ENCODE measurements at places on chromosomes 3 and 15. TPM values are rescaled to one million over a fixed set of nuclear protein-coding genes. Genes with fewer than 3 reads are reported as not detected.
A peak's percentile ranks its signal among the peaks of the same experiment; 100 is the strongest.

GRCh38 chr15:76480267-76480666 is 143.7 kb downstream of the ISL2 start:
- no peak for DNase-seq

GRCh38 chr15:100224206-100225185 is 117.3 kb downstream of the ADAMTS17 start:
- DNase-seq: no peak

Gene ZNF860
- polyA plus RNA-seq: 2.1 TPM

- no peak for DNase-seq
Measured at GRCh38 chr3:124760601-124761000, 30.3 kb downstream of the UMPS start.

Gene A4GNT
- 3.4 TPM for polyA plus RNA-seq

DNA sequence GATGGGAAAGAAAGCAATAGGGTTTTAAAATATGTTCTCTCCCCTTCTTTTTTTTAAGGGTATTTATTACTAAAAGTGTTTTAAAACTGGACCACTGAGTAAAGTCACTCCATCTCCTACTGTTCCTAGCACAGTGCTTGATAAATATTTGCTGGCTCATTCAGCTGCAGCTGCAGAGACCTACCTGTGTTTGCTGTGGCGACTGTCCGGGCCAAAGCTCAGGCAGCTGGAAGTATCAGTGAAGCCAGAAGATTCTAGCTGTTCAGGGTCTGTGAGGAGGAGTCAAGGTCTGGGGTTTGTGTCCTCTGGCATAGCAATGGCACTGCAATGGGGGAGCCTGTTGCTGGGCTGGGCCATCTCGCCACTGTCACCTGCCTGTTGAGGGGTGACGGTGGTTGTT is 109.9 kb downstream of the RPLP1 start:
- DNase-seq: no peak

DNA sequence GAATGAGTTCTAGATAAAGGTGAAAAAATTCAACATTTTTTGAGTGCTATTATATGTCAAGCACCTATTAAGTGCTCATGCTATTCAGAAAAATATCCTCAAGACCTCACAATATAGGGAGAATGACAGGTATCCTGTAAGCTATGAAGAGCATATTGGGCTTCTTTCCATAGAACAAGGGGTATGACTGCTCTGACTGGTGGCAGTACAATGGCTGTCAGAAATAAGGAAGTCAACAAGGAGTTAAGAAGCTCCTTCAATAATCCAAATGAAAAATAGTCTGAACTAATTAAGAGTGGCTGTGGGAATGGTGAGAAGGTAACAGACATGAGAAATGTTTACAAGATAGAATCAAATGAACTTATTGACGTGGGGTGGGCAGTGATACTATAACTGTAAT is 24.7 kb downstream of the NPTN start:
- DNase-seq: no peak

Gene VGLL3
- 5.2 TPM for polyA plus RNA-seq

GRCh38 chr3:194854206-194854605 is 168.5 kb downstream of the FAM43A start:
- DNase-seq: no peak

Gene LMAN1L
- not detected for polyA plus RNA-seq

DNA sequence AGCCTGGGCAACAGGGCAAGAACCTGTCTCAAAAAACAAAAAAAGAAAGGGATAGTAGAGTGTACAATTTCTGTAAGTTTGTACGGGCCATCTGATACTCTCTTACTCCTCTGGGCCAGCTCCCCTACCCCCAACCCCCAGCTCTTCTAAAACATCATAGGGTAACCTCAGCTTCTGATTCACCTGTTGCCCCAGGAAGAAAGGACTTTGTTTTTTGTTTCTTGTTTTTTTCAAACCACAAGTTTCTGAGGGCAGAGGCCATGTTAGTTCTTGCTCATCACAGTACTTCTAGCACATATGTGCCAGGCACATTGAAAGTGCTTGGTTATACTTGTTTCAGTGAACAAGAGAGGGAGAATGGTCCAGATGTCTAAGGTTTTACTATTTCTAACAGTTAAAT is 20.2 kb downstream of the ATOSA start:
- DNase-seq: no peak

DNA sequence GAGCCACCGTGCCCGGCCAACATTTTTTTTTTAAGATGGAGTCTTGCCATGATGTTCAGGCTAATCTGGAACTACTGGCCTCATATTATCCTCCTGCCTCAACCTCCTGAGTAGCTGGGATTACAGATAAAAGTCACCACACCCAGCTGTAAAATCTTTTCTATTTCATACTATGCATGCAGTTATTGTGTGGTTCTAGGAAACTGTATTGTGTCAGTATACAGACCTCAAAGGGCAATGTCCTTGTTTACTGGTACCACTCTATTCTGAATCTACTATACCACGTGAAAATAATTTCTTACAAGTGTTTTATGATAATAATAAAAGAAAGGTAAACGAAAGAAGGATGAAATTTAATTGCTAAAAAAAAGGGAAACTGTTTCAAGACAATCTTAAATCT is 123.5 kb upstream of the PTX3 start:
- DNase-seq: no peak

DNA sequence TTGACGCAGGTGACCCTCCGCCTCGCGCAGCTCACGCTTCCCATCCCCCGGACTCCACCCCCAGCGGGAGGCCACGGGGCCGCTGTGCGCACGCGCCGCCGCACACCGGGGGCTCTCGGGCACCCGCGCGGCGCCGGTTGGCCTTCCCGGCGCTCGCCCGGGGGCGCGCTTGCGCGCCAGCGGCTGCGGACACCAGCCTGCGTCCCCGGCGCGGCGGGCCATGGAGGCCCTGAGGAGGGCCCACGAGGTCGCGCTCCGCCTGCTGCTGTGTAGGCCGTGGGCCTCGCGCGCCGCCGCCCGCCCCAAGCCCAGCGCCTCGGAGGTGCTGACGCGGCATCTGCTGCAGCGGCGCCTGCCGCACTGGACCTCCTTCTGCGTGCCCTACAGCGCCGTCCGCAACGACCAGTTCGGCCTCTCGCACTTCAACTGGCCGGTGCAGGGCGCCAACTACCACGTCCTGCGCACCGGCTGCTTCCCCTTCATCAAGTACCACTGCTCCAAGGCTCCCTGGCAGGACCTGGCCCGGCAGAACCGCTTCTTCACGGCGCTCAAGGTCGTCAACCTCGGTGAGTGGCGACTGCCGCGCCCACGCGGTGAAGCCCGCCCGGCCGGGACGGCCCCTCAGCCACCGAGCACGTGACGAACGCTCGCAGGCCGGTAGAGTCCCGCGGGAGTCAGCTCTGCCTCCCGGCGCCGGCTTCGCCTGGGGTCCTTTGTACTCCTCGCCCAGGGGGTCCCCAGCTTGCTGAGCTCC is at the start of gene C15orf61:
Gene C15orf61 (plus strand): TSS at position 103 of the 754 bp plus-strand sequence. CDS start 118 bp downstream, at position 221.
- DNase-seq: peak; percentile 83

GRCh38 chr3:39388741-39389248 is 5.6 kb downstream of the SLC25A38 start:
- DNase-seq: no peak

GRCh38 chr3:177230641-177231040 is 33.4 kb upstream of the TBL1XR1 start:
- no peak for DNase-seq

Gene ASB14
- polyA plus RNA-seq: 0.52 TPM

Gene CASR
- polyA plus RNA-seq: 26.9 TPM

GRCh38 chr3:18512007-18512406 is 86.9 kb upstream of the SATB1 start:
- DNase-seq: no peak

DNA sequence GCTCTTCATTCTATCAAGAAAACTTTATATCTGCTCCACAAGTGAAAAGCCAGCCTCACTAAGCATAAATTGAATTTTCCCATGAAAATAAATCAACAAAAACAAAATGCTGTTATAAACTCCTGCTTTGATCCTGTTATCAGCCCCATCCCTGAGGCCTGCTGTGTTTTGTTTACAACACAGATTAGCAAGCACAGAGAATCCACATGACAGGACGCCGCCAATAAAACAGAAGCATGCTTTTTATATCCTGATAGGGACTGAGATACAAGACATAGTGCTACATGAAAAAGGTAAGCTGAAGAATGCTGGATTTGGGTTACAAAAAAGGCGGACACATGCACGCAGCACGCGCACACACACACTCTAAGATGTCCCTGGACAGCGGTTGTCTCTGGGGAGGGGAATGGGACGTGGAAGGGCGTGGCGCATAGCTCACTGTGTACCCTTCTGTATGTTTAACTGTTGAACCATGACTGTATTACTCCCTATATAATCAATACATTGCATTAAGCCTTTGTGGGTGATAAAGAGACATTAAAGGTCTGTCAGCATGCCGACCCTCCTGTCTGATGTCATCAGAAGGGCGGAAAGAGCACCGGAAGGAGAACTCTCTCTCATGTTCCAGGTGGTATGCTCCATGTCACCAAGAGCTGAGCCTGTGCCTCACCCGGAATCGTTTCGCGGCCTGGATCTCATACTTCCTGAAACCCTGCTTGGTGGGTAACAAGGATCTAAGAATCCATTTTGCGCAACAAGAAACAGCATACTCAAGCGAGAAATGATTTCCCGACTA is 93.9 kb downstream of the IQSEC1 start:
- no peak for DNase-seq

- peak; percentile 51 for DNase-seq
Measured at GRCh38 chr3:102225407-102226132, 209.2 kb upstream of the ZPLD1 start.

DNA sequence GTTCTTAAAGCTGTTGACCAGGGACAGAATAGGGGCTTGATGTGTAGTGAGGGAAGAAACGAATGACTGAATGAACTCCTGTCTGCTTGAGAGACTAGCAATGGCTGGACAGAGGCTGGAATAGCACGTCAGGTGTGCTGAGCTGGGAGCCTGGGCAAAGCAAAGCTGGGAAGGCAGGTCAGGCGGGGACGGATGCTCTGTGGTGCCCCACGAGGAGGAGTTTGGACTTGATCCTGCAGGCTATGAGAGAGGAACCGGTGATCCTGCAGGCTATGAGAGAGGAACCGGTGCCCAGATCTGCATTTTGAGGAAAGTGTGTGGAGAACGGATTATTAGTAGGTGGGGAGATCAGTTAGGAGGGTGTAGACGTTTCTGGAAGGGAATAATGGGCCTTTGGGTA is 31.3 kb upstream of the PSTPIP1 start:
- no peak for DNase-seq

Gene TTC23
- polyA plus RNA-seq: 33.3 TPM

GRCh38 chr15:61582092-61582491 is 353.0 kb upstream of the RORA start:
- DNase-seq: no peak

GRCh38 chr15:36392676-36393266 is 186.7 kb upstream of the CDIN1 start:
- DNase-seq: no peak

DNA sequence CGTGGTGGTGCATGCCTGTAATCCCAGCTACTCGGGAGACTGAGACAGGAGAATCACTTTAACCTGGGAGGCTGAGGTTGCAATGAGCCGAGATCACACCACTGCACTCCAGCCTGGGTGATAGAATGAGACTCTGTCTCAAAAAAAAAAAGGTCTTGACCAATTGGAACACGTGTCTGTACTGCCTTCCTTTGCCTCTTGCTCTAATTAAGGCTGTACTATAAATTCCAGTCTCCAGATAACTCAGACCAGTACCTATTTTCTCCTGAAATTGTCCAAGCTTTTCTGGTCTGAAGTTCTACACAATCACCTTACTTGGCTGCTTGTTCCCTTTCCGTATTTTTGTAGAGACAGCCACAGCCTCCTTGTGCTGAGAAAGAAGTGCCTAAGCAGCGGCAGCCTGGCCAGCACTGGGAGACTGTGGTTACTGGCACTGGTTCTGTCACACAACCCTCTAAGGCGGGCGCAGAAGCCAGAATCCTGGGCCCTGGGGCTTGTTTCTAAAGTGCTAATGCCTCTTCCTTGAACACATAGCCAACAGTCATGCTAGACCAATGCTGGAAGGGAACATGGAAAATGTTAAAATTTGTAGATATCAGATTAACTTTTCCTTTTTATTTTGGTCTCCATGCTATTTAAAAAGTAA is 6.2 kb upstream of the CEP70 start:
- no peak for DNase-seq

Gene NR2E3
- polyA plus RNA-seq: 0.32 TPM

DNA sequence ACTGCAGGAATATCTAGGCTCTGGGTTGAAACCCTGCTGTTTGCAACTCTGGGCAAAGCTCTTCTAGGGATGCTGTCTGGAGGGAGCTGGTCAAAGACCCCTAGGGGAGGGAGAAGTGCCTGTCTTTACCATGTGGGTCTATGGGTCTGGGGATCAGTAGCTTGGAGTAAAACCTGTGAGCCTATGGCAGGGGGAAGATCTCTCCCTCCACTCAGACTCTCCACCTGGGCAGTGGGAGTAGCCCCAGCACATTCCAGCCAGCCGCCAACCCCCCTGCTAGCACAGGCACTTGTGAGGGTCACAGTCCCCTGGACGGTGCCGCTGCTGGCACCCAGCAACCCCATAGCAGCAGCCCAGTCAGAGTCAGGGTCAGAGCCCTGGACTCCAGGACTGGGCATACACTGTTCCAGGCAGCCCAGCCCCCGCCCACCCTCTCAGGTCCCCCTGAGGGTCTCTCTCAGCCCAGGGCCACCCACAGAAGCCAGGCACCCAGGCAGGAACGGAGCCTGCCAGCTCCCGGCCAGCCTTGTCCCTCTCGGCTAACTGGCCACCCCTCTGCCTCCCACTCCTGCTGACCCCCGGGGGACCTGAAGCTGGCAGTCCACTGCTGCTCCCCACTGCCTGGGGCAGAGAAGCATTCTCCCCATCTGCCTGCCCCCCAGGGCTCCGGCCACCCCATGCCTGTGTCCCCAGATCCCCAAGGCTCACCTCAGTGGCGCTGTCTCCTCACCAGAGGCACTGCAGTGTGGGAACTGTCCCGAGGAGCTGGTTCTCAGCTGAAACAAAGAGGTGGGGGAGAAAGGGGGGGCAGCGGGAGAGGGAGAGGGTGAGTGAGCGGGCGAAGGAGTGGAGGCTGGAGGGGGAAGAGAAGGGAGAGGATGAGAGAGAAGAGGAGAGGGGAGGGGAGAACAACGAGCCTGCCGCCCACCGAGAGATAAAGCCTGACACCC is 10.8 kb downstream of the GLYCTK start:
- no peak for DNase-seq

Gene CDHR4
- not detected for polyA plus RNA-seq

Gene KLHL25
- polyA plus RNA-seq: 14.2 TPM

- no peak for DNase-seq
Measured at GRCh38 chr3:126389112-126389793, 5.5 kb upstream of the CFAP100 start.

GRCh38 chr3:100057716-100058575 is 56.4 kb downstream of the FILIP1L start:
- no peak for DNase-seq
